ENCODE measurements at places on chromosomes 11 and 22. TPM values are rescaled to one million over a fixed set of nuclear protein-coding genes. Genes with fewer than 3 reads are reported as not detected.

Gene CHST1
- total RNA-seq: 3.5 TPM

Gene THYN1
- 47.0 TPM for total RNA-seq

DNA sequence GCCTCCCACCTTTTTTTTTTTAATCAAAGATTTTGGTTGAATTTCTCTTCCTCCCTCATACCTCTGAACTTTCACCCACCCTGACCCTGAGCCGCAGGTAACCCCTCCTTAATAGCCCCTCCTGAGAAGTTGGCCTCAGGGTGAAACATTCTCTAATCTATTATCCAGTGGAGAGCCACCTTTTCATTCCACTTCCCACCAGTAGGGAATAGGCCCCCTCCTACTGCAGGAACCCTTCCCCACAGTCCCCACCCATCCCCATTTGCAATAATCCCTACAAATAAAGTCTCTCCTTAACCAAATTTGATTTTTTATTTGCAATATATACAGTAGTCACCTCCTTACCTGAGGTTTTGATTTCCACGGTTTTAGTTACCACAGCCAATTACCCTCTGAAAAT is 2.1 kb upstream of the SLC35F2 start:
- ATAC-seq: no peak

Gene SH3BP1
- total RNA-seq: 4.1 TPM
